ENCODE measurements at places on chromosomes 5 and 9.
A peak's percentile ranks its signal among the peaks of the same experiment; 100 is the strongest.

DNA sequence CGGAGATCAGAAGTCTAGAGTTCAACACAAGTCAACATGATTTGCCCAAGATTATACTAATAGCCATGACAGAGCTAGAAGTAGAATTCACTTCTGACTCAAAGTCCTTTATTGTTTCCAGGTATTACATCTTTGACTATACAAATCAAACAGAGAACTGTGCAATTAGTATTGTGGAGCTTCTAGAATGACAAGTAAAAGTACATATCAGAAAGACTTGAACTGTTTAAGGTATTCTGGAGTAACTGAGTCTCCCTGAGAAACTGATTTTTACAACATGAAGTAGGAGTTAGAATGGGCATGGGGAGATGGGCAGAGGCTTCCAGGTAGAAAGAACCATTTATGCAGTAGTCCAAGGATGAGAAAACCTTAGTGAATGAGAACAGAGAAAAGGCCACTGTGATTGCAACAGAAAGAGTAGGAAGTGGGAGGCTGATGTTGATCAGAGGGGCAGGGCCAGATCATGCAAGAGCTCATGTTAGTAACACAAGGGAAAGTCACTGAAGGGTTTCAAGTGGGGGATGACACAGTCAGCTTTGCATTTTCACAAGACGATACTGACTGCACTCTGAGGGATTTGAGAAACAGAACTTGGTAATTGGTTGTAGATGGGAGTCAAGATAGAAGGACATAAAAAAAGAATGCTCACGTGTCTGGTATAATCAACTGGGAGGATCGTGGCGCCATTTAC is 280.7 kb downstream of the RFX3 start:
- no peak for DNase-seq

DNA sequence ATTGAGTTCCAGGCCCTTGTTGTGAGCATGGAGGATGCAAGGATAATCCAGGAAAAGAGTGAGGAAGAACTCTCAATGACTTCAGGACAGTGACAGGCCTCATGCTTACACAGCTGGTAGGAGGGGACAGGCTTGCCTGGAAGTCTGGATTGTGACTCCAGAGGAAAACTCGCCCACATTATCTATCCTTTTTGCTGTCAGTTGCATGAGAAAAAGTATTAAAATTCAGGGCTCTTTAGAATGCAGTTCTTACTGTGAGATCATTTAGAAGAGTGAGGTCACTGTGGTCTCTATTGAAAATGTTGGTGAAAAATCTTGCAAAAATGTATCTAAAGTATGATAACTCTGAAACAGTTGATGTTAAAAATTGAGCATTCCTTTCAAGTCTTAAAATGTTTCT is 30.5 kb downstream of the NTRK2 start:
- no peak for DNase-seq

- no peak for DNase-seq
Observed at GRCh38 chr5:43161244-43161643, 30.8 kb upstream of the NIM1K start.

DNA sequence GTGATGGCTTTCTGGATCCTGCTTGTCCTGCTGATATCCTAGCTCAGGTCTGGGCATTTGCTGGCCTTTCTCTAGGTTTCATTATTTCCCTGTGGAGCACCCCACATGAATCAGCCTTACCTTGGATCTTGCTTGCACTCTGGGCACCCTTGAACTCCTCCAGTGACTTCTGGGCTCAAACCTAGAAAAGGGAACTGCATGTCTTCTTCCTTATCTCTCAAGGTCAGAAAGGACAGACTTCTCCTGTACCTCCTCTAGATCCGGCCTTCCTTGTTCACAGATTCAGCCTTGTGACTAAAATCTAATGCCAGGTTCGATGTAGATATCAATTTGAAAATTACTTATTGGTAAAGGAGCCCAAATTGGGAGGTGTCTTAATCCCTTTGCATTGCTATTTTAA is 267.9 kb downstream of the PARP8 start:
- no peak for DNase-seq

GRCh38 chr9:93100276-93100636 is 4.2 kb downstream of the CARD19 start:
- DNase-seq, result no peak

DNA sequence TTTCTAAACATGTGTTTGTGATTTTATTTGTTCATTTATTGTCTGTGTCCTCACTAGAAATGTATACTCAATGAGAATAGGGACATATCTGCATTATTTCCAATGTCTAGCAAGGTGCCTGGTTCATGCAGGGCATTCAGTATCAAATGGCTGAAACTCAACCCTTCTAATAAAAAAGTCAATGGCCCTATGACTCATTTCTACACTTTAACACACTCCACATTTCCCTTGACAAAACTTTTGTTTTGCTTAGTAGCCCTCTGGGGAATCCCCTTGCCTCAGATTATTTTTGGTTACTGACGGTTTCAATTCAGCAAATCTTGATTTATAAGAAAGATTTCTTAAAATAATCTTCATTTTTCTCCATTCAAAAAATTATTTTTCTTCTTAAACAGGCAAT is 206.0 kb upstream of the DMRTA1 start:
- DNase-seq, result no peak

- no peak for DNase-seq
Observed at GRCh38 chr9:120734607-120735410, 20.5 kb upstream of the MEGF9 start.

GRCh38 chr5:123441408-123441807 is 18.2 kb upstream of the CEP120 start:
- DNase-seq, result no peak

DNA sequence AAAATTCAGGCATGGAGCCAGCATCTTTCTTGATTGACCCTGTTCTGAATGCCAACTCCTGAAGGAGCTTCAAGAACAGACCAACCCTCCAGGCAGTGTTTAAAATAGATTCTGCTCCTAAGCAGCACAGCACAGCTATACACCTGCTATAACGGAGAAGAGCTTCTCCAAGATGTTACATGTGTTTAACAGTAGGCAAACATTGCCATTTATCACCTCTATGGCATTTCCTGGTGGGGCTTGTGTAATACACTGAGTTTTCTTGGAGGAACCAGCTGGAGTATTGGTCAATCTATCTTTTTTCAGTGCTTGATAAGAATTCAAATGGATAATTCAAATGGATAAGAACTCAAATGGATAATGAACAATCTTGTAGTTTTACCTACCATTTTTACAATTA is 615.1 kb downstream of the CDH12 start:
- DNase-seq, result no peak

DNA sequence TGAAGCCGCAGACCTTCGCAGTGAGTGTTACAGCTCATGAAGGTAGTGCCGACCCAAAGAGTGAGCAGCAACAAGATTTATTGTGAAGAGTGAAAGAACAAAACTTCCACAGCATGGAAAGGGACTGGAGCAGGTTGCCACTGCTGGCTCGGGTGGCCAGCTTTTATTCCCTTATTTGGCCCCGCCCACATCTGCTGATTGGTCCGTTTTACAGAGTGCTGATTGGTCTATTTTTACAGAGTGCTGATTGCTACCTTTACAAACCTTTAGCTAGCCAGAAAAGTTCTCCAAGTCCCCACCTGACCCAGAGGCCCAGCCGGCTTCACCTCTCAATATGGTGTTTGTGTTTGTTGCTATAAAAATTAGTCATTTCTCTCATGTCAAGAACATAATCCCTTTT is 49.7 kb downstream of the RECK start:
- DNase-seq, result no peak

- no peak for DNase-seq
Observed at GRCh38 chr9:98877311-98877710, 66.4 kb upstream of the COL15A1 start.

DNA sequence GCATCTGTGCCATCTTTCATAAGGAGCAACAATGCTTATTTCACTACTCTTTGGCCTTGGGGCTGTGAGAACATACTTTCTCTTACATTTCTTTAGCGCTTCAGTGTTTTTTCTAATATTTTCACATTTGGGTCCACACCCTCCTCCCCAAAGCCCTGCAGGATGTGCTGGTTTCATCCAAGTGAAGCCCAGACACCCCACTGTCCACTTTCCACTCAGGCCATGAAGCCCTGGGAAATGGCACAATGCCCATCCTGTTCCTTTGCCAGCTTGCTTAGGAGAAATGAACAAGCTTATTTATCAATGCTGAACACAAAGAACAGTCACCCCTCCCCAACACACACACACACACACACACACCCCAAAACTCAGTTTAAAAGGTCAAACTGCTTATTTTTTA is 17.3 kb upstream of the TMOD1 start:
- DNase-seq, result peak; percentile 33

GRCh38 chr9:109771796-109772531 is 8.0 kb upstream of the PALM2AKAP2 start:
- DNase-seq, result peak; percentile 7

GRCh38 chr5:77642738-77643653 is 4.5 kb upstream of the OTP start:
- DNase-seq, result no peak

DNA sequence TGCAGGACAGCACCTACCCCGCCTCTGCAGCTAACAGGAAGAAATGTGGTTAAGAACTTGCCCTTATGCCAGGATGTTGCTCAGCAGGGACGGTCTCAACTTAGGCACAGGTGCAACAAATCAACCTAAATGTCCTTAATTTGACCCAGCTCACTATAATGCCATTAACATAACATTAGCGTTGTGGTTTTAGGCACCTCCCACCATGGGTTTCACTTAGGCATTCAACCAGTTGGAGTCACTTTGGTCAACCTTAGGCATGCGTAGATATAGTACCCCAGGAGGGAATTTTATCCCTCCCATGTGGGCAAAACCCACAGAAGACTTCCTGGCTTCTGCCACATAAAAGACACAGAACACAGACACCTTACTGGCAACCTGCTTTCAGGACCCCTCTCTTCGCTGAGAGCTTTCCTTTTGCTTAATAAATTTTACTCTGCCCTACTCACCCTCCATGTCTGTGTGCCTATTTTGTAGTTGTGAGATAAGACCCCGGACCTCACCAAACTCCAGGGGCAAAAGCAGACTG is 8.7 kb upstream of the ERAP1 start:
- no peak for DNase-seq

DNA sequence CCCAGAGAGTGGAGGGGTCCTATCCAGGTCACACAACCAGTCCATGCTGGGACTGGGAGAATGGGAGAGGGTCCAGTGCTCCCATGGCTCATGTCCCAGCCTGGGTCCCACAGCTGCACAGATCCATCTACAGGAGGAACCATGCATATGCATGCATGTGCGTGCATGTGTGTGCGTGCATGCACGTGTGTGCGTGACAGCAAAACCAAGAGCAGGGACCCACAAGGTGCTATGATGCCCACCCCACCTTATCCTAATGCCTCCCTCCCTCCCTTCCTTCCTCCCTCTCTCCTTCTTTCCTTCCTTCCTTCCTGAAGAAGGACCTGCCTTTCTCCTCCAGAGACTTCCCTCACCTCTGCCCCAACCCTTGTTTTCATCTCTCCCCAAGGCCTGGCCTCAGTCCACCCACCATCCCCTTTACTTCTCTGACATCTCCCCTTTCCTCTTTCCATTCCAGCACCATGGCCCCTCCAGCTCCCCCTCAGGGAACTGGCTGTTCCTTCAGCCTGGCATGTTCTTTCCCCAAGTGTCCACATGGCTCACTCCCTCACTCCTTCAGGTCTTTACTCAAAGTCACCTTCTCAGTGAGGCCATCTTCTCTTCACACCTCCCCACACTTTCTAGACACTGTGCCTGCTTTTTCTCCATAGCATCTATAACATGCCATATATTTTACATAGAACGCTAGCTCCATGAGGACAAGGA is 21.8 kb downstream of the AQP7 start:
- no peak for DNase-seq

GRCh38 chr5:19104948-19105347 is 883.1 kb downstream of the CDH18 start:
- DNase-seq, result no peak
